ENCODE measurements at places on chromosomes 7 and 10.

DNA sequence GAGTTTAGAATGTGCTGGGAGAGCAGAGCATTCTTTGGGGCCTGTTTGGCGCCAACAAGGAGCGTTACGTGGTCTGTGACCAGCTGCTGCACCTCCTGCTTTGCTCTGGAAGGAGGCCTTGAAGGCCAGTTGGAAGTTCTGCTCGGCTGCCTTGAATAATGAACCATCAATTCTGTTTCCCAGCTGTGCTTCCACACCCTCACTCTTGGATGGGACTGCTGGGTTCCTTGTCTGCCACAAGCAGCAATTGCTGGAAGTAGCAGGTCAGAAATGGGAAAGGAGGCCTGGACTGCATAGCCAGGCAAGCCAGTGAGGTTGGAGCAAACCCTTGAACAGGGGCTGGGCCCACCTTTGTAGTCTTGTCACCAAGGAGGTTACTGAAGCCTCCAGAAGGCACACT, 86.6 kb upstream of the INSYN2A start:
- DNase-seq, result no peak

GRCh38 chr10:43238462-43238861, 28.4 kb downstream of the RASGEF1A start:
- no peak for DNase-seq

DNA sequence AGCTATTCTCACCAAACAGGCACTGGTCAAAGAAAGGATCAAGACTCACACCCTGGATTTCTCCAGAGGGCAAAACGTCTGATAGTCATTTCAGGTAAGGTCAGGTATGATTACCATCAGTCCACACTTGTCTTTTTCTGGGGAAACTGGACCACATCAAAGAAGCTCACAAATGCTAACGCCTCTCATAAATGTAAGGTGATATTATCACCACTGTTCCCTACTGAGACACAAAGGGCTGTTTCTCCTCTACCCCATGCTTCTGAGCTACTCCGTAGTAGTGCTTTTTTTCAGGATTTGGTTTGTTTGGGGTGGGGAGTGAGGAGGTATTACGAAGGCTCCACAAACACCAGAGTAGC, 51.6 kb downstream of the CREB3L2 start:
- no peak for DNase-seq

GRCh38 chr7:46205478-46205877, 284.4 kb upstream of the IGFBP3 start:
- DNase-seq, result no peak

GRCh38 chr7:124399941-124400340, 365.7 kb downstream of the GPR37 start:
- peak; percentile 6 for DNase-seq

DNA sequence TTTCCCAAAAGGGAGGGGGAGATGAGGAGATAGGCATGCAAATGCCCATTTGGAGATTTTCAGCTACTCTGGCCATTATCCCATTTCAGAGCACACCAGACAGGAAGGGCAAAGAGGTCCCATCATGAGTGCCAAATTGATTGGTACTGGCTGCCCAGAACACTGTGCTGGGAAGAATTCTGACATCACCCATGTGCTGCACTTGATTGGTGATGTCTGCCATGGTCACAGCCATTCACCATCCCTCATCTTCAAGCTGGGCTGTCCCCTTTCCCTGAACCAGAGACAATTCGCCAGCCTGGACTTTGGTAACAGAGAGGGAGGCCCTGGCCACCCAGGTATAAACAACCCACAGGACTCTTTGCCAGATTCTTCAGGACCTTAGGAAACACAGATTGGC, 23.2 kb upstream of the RADIL start:
- DNase-seq, result no peak

- no peak for DNase-seq
Measured at GRCh38 chr10:76766682-76767081, 870.9 kb downstream of the KCNMA1 start.

DNA sequence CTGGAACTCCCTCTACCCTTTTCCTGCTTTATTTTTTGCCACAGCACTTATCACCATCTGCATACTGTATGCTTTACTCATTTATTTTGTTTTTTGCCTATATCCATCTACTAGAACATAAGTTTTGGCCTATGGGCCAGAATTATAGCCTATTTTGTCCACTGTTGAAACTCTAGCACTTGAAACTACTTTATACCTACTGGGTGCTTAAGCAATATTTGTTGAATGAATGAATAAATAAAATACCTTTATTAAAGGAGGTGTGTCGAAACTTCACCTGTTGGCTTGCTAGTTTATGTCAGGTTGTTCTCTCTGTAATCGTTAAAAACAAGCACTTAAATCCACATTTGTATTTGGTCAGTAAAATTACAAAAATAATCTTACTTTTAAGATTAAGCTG, 53.3 kb downstream of the MTERF1 start:
- no peak for DNase-seq

- DNase-seq, result no peak
Measured at GRCh38 chr10:8133146-8133545, 78.7 kb downstream of the GATA3 start.

DNA sequence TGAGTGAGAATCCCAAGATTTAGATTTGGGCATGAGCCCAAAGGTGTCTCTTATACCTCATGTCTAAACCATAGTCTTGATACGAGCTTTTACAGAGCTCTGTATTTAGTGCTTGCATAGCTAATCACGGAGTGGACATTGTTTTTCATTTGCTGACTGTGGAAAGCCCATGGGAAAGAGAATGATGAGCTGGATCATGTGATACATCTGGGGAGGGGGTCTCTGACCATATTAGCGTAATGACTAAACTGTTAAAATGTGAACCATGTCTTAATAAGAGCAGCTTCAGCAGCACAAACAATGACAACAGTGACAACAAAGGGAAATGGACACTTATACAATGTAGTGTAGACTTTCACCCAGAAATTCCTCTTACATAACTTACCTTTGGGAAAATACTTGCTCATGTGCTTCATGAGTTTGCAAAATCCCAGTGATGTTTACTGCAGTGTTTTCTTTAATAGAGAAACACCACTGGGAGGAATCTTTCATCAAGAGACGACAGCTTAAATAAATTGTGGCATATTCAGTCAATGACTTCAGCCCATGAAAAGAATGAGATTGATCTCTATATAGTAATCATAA, 44.0 kb upstream of the ITGB1 start:
- no peak for DNase-seq

DNA sequence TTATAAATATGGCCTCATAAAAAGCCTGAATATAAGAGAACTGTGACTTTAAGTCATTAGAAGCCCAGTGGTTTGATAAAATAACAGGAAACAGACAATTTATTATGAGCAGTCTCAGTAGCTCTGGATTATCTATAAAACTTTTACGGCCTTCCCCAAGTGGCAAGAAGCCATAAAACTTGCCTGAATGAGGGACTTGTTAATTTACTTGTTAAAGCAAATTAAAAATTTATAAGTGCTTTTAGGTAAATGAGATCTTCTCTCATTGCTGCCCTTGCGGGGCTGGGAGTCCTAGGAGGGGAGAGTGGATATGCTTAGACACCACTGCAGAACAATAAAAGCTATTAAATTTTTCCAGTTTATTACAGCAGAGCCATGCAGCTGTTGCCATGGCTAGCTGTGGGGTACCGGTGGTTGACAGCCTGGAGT, 499.9 kb downstream of the AUTS2 start:
- no peak for DNase-seq

GRCh38 chr7:2883101-2883500, 39.0 kb upstream of the GNA12 start:
- no peak for DNase-seq

DNA sequence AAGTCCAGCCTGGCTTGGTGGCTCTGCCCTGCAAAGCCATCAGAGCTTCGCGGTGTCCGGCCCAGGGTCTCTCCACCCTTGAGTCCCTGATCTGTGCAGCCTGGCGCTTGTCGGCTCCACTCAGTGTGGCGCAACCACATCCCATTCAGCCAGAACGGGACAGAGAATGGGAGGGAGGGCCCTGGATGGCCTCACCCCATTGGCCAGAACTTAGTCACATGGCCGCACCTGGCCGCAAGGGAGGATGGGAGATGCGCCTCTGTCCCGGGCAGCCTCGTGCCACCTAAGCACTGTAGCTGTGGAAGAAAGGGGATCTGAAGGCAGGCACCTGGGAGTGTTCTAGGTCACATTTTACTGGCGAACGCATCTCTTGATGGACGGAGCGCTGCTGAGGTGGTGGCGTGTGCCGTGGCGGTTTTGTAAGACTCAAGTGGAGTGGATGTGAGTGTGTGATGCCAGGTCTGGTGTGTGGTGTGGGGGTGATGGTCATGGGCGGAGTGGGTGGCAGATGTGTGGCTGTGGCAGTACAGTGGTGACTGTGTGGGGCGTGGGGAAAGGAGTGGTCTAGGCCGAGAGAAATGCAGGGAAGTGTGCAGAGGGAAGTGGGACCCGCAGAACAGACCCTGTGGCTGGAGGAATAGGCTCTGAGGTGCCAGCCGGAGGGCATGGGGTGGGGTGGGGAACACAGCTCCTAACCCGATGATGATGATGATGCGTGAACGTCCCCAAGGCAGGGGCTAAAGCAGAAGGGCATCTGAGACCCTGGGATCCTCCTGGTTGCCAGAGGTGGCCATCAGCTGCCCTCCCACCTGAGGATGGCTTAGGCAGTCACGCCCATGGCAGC, 19.0 kb downstream of the CLEC2L start:
- DNase-seq, result no peak

GRCh38 chr7:1645071-1645409, 25.0 kb upstream of the ELFN1 start:
- DNase-seq, result no peak

DNA sequence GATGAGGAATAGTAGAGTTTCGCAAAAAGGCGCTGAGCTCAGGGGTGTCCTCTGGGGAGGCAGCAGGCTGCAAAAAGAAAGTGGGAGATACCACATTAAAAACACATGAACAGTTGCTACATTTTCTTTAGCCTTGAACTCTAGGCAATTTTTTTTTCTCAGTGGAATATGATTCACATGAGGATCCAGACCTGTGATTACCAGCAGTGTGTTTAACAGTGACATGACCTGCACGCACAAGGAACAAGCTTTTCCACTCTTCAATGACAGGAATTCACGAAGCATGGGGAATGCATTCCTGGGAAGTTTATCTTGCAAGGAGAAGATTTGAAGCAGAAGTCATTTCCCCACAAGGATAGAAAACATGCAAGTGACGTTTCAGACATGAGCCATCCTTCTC, 161.6 kb downstream of the ITGA8 start:
- DNase-seq, result no peak

DNA sequence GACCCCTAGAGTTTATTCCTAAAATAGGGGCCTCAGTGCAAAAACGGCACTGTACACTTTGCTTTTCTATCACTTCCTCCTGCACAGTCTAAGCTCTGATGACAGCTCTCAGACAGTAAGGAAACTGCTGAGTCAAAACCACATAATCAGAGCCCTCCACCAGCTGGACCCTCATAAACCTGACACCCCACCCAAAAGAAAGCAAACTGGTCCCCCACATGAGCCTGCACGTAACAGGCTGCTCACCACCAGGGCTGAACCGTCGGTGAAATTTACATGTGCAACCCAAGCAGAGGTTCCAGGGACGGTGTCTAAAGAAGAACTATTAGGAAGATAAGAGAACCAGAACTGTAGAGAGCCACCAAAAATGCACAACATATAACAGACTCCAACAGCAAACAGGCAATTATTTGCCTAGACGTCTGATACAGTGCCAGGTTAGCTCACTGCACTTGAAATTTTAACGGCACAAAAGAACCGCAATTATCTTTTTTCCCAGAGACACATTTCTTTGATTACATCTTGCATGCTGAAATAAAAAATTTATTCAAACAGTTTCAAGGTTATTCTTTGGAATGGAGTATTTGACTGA, 19.6 kb downstream of the SGMS1 start:
- no peak for DNase-seq

DNA sequence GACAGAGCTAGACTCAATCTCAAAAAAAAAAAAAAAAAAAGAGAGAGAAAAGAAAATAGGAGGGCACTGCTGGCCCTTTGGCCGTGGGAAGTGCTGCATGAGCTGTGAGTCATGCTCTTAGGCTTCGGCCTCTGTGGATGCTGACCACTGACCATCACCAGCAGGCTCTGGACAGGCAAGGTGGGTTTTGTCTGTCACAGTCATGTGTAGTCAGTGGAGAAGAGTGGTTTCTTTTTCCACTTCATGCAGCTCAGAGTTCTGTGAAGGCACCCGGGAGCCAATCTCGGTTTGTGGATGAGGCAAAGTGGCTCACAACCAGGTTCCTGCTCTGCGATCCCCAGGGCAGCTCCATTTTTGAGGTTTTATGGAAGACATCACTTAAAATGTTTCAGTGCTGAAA, 58.1 kb downstream of the PRTFDC1 start:
- DNase-seq, result no peak

- DNase-seq, result no peak
Measured at GRCh38 chr7:43105521-43106120, 6.8 kb upstream of the HECW1 start.

- DNase-seq, result no peak
Measured at GRCh38 chr10:71604324-71605018, 115.1 kb downstream of the C10orf105 start.

- DNase-seq, result no peak
Measured at GRCh38 chr7:98196706-98197605, 14.3 kb upstream of the BHLHA15 start.

GRCh38 chr7:29859524-29860185, 53.3 kb downstream of the WIPF3 start:
- DNase-seq, result no peak

DNA sequence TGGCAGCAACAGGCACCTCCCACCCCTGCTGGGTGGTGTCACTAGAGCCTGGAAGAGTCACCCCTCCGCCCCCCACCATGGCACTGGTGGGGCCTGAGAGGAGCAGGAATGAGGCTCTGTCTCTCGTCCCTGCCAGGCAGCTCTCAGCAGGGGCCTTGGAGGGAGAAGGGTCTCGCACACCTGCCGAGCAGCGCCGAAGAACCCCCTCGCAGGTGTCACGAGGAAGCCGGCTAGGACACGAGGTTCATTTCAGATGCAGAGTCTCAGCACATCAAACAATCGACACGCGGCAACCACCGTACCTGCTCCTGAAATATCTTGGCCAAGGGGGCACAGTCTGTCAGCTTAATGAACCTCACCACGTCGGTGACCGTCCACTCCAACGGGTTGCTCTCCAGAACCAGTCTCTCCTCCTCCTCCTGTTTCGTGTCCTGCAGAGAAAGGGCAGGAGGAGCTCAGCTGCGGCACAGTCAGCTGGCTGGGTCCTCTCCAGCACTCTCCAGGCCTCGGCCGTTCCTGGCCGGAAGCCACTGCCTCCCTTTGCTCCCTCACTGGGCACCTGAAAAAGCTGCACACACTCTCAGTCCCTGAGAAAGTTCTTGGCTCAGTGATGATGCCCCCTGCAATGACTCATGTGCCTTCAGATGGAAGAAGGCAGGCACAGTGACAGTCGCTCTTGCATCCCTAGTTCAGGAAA, 240.1 kb downstream of the SFMBT2 start:
- no peak for DNase-seq

GRCh38 chr10:132169766-132170560, 16.8 kb upstream of the DPYSL4 start:
- peak; percentile 29 for DNase-seq

DNA sequence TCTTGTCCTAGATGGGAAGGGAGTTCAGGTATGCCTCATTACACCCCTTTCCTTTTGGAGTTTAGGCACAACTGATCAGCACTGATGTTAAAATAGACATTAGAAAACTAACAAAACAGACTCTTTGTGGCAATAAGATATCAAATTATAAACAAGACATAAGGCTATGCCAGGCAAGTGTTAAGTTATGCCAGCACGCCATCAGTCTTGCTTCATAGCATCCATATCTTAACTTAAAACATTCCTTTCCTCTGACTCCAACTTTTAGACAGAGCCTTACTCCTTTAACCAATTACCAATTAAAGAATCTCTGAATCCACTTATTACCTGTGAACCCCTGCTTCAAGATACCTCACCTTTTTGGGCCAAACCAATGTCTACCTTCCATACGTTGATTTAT, 126.2 kb upstream of the ETV1 start:
- DNase-seq, result no peak
